Skeletal muscle cell (primary cell): ENCODE measurements at places on chromosomes 5 and 9.

- no peak for DNase-seq
Observed at GRCh38 chr5:172919525-172920446, 39.4 kb upstream of the RPL26L1 start.

DNA sequence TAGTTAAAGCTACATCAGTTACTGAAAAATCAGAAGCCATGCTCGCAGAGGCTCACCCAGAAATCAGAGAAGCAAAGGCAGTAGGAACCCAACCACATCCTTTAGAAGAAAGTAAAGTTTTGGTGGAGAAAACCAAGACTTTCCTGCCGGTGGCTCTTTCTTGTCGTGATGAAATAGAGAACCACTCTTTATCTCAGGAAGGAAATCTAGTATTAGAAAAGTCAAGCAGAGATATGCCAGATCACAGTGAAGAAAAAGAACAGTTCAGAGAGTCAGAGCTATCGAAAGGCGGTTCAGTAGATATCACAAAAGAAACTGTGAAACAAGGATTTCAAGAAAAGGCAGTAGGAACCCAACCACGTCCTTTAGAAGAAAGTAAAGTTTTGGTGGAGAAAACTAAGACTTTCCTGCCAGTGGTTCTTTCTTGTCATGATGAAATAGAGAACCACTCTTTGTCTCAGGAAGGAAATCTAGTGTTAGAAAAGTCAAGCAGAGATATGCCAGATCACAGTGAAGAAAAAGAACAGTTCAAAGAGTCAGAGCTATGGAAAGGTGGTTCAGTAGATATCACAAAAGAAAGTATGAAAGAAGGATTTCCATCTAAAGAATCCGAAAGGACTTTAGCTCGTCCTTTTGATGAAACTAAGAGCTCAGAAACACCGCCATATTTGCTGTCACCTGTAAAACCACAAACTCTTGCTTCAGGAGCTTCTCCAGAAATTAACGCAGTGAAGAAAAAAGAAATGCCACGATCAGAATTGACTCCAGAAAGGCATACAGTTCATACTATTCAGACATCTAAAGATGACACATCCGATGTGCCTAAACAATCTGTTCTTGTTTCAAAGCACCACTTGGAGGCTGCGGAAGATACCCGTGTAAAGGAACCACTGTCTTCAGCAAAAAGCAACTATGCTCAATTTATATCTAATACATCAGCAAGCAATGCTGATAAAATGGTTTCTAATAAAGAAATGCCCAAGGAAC is 47.2 kb downstream of the CMYA5 start:
- DNase-seq, result no peak

DNA sequence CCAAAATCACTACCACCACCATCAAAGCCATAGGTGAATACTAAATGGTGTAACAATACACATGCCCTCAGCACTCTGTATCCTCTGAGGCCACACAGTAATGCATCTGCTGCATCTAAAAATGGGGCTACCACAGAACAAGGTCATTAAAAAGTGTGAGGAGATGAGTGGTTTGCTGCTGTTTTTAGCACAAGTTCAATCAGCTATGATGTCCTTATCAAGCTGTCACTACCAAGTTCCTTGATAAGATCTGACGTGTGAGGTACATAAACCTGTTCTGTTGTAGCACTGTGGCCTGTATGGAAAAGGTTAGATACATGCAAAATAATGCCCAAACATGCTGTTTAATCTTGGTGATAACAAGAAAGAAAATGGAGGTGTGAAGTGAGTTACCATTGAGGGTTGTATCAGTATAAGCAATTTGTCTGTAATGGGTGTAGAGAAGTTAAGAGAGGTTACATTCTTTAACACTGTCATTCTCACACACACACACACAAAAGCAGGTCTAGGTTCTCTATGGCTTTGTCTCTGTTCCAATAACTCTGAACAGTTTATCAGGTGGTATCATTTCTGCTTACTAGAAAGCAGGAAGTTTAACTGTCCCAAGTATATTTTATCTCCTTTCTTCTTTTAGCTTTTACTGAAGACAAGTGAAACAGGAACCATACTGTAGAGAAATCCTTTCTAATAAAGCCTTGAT is 252.9 kb downstream of the CWC27 start:
- no peak for DNase-seq

DNA sequence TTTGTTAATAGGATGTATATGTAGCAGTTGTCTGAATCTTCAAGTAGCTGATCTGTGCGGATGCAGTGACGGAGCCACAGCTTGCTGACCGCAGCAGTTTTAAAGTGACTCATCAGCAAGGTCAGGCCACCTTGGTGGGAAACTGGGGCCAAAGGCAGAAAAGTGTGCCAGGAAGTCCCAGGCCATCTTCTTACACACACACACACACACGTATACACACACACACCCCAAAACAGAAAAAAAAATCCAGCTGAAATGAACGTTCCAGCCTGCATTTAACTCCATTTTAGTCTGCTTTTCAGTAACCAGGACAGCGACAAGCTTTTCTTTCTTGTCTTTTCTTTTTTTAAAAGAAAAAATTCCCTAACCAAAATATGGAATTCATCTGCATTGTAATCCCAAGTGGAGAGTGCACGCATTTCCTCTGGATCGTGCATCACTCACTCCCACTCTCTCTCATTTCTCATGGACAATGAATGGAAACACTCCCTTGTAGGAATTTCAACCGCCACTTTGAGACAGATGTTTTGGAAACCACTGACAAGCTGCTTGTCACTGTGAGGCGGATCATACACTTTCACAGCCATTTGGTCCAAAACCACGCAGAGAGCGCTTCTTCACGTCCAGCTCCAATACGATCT is 103.9 kb downstream of the LHFPL2 start:
- peak; percentile 76 for DNase-seq

DNA sequence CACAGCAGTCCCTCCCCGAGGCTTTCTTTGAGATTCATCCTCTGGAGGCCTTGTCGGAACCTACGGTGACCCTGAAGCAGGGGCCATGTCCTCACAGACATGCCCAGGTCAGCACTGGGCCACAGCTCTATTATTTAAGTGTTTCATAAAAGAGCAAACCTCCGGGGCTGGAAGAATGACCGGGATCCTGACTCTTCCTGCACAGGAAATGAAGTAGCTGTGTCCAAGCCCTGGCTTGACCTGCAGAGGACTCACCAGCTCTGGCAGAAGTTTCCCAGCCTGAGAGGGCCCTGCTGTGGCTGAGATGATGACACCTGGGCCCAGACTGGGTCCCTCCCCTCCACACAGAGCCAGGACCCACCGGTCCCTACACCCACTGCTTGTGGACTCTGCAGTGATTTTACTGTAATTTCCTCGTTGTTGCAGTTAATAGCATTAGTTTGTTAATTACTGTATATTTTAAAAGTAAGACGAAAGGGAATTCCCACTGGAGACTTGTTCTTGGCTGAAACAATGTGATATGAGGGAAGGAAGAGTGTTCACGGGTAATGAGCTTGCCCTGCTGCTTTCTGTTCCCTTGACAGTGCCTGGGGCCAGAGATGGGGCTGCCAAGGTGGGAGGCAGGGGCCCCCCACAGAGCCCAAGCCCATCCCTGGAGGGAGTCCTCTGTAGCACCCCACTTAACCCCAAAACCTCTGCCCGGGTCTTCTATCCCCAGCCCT is 72.2 kb downstream of the PCDH1 start:
- no peak for DNase-seq

DNA sequence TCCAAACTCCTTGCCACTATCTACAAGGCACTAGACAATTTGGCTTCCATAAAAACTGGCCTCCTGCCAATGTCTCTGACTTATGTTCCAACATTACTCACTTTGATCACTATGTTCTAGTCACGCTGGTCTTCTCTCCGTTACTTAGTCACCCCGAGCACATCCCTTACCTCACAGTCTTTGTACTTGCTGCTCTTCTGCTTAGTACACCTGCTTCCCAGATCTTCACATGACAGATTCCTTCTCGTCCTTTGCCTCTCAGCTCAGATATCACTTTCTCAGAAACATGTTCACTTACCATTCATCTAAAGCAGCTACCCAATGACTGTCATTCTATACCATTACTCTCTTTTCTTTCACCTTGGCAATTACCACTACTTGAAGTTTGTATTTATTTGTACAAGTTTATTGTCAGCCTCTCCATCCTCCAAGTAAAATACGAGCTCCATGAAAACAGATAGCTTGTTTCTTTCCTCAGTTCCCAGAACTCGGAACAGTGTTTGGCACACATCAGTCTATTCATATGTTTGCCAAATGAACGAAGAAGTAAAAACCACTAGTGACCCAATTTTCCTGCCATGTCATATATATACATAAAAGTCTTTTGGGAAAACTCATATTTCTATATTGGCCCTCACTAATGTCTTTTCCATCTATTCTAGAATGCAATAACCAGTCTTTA is 5.9 kb upstream of the SLC22A5 start:
- peak; percentile 93 for DNase-seq

DNA sequence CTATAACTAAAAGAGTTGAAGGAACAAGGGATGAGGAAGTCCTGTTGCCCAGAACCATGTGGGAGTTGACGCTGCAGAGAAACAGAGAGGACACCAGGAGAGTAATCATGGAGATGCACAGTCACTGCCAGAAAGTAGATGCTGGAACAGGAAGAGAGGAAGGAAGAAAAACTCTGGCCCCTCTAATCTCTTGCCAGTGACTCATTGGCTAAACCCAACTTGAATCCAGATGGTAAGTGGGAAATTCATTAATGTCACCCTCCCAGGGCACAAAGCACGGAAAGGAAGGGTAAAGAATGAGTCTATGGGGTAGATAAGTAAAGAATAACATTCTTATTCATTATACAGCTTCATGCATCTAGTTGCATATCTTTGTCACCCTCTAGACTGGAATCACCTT is 631.9 kb downstream of the PRELID2 start:
- DNase-seq, result no peak

DNA sequence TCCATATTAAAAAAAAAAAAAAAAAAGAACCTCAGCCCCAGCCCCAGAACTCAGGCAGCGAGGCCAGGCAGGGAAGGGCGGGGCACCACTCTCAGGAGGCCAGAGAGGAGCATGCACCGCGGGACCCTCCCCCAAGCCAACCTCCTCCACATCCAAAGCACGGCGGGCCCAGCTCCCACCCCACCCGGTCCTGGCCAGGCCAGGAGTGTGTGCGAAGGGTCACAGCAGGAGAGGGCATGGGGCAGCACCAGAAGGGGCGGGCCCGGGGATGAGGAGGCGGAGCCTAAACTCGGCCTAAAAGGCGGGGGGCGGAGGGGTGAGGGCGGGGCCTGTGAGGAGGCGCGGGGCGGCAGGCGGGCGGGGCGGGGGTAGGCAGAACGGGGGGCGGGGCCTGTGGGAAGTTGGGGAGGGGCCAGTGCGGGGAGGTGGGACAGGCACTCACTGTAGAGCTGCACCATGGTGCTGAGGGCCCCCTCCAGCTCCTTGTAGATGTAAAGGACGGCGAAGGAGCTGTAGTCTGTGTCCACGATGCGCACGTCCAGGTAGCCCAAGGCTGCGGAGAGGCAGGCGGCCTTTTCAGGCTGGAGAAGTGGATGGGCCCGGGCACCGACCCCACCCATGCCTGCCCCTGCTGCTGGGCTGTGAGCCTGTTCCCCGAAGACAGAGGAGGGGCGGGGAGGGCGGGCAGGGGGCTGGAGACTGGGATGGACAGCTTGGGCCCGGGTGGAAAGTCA is 1.2 kb downstream of the LCN15 start:
- no peak for DNase-seq

DNA sequence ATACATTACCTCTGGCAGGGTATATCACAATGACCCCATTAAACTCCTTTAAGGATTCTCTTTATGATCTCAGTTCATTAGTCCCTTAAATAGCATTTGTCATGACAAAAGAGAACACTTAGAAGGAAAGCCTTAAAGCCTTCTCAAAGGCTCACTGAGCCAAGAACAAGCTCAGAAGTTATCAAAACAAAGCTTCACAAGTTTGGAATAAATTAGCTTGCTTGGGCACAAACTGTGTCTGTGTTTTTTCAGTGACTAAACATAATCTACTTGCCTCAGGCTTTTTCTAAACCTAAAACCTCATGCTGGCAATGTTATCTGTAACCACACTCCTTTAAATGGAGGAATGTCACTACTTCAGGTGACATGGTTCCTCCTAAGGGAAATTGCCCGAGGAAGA is 1114.9 kb upstream of the C9orf72 start:
- no peak for DNase-seq

- no peak for DNase-seq
Observed at GRCh38 chr9:69585571-69585970, 86.6 kb downstream of the APBA1 start.

- DNase-seq, result no peak
Observed at GRCh38 chr9:87831159-87831558, 51.5 kb upstream of the SPATA31E1 start.

DNA sequence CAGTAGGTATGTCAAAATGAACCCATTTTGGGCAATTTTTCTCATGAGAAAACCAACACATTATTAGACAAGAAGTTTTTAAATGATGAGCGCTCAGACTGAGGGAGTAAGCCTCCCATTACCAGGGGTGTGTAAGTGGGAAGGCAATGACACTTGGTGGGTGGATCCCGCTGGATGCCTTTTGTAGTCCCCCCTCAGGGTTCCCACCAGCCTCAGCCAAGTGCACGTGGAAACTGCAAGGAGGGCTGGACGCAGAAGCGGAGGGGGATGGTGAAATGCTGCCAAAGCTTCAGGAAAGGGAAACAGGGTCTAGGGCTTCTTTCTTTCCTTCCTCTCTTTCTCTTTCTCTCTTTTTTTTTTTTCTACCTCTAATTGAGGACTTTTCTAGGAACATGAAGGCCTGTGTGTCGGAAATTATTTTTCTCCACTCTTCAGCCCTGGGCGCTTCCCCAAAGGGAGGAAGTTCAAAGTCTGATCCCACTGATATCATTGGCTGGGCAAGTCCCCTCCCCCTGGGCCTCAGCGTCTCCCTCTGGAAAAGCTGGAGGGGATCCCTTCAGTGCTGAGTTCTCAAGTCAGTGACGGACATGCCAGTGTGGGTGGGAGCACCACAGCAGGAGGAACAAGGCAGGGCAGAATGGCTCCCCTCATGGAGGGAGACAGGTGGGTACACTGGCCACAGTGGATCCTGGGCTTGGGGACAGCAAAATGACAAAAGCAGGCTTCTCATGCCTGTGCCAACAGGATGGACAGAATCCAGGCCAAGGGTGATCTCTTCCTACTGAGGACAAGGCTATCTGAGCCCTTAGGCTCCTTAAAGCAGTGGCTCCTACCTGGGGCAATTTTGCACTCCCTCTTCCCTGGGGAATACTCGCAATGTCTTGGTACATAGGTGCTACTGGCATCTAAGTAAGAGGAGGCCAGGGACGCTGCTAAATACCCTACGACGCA is 23.9 kb upstream of the SLC25A51 start:
- no peak for DNase-seq

GRCh38 chr9:126411225-126411947 is 84.8 kb downstream of the MVB12B start:
- DNase-seq, result no peak

- DNase-seq, result peak; percentile 42
Observed at GRCh38 chr9:99000476-99001395, 57.0 kb downstream of the COL15A1 start.

GRCh38 chr5:135423846-135424168 is 23.3 kb downstream of the DCANP1 start:
- DNase-seq, result no peak

DNA sequence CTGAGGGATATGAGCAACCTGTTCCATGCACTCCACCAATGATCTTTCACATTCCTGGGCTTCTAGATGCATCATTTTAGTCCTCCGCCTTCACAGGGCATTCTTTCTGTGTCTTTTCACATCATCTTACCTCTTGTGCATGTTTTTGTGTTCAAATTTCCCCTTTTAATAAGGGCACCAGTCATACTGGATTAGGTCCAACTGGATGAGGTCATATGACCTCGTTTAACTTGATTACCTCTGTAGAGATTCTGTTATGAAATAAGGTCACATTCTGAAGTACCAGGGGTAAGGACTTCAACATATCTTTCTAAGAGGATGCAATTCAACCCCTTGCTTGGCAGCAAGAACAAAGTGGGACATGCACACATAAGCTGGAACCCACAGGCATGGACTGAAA is 335.3 kb upstream of the TLE4 start:
- DNase-seq, result no peak
